HCT116 (cell line): ENCODE measurements at places on chromosomes 12 and 14.
A peak's percentile ranks its signal among the peaks of the same experiment; 100 is the strongest.

DNA sequence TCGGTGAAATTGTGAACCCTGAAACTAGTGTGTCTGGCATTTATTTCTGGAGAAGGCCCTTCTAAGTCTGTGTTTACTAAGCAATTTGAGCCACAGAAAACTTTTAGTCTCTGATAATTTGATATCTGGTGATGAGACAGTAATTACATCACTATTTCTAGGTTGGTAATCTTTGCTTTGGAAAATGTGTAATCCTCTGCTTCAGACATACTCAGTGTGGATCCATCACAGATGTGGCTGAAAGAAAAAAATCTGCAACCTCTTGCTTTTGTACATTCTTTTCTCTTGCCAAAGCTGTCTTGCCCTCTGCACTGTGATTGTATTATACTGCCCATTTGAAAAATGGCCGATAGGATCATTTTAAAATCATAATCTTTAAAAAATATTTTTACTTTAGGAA, 78.1 kb downstream of the PELI2 start:
- no peak overlapping the region for H3K27ac ChIP-seq
- DNase-seq = no peak
- no peaks in the 10 kb centered on the region for H3K36me3 ChIP-seq
- no peaks in the 10 kb centered on the region for H3K4me1 ChIP-seq

DNA sequence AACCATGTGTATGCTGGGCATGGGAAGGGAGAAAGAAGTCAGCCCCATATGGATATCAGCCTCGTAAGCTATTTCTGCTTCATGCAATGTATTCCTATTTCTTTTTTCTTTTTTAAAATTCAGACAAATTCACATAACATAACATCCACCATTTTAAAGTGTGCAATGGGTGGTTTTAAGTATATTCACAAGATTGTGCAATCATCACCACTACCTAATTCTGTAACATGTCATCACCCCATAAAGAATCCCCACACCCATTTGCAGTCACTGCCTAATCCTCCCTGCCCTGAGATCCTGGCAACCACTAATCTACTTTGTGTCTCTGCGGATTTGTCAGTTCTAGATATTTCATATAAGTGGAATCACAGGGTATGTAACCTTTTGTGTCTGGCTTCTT, 9.5 kb downstream of the POMT2 start:
- DNase-seq = no peak
- no peaks in the 10 kb centered on the region for H3K4me1 ChIP-seq
- H3K4me3 ChIP-seq = no peak overlapping the region
- no peaks in the 10 kb centered on the region for H3K36me3 ChIP-seq

GRCh38 chr14:105021656-105022275, 883 bp upstream of the CDCA4 start:
- H3K4me1 ChIP-seq = peaks cover 45% of the 10 kb centered on the region
- H3K27me3 ChIP-seq = no peaks in the 10 kb centered on the region
- H3K4me3 ChIP-seq = peak overlapping the region; percentile 74

DNA sequence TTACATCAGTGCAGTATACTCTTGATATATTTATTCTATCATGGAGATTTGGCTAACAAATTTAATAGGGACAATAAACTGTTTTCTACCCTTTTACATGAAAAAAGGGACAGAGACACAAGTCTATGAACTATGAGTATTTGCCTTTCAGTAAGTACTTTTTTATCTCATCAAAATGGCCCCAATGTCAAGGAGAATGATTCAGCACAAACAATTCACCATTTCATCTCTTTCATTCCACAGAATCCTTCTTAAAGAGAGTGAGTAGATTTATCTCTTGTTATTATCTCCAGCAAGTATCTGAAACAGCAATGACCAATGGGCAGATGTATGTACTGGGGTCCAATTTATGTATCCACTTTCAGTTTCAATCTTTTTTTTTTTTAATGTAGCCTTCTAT, 447.5 kb downstream of the NPAS3 start:
- DNase-seq = no peak
- H3K4me3 ChIP-seq = no peak overlapping the region
- H3K27me3 ChIP-seq = no peaks in the 10 kb centered on the region
- H3K36me3 ChIP-seq = no peaks in the 10 kb centered on the region
- no peaks in the 10 kb centered on the region for H3K4me1 ChIP-seq

- peak overlapping the region; percentile 100 for H3K27ac ChIP-seq
- H3K36me3 ChIP-seq = 0 out of 2 replicates have a peak, but pooled peaks cover 2% of the 10 kb centered on the region
- H3K4me1 ChIP-seq = peaks cover 92% of the 10 kb centered on the region
- no peaks in the 10 kb centered on the region for H3K27me3 ChIP-seq
- peak overlapping the region; percentile 91 for H3K4me3 ChIP-seq
- DNase-seq = no peak
Observed at GRCh38 chr12:121791671-121792551, 1.6 kb downstream of the RHOF start.

DNA sequence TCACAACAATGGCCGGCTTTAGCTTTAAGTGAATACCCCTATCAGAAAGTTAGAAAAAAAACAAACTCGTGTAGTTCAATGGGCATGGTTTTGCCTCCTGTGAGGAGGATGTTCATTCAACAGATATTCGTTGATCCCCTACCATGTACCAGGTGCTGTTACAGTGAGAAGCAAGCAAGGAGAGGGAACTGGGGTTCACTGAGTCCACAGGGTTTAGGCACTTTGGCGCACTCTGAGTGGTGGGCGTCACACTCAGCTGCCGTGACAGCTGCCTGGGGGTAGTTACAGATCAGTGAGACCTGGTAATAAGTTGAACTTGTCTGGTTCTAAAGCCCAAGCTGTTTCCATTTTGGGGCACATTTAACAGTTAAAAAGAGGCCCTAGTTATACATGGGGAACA, 74.2 kb downstream of the PAPOLA start:
- H3K36me3 ChIP-seq = no peaks in the 10 kb centered on the region
- no peak overlapping the region for H3K4me3 ChIP-seq
- H3K4me1 ChIP-seq = no peaks in the 10 kb centered on the region
- H3K27me3 ChIP-seq = no peaks in the 10 kb centered on the region
- H3K27ac ChIP-seq = no peak overlapping the region

- no peak overlapping the region for H3K27ac ChIP-seq
- no peak for DNase-seq
- H3K4me3 ChIP-seq = no peak overlapping the region
- no peaks in the 10 kb centered on the region for H3K27me3 ChIP-seq
- no peaks in the 10 kb centered on the region for H3K4me1 ChIP-seq
Observed at GRCh38 chr12:14618983-14619382, 51.3 kb upstream of the PLBD1 start.
